ENCODE measurements at places on chromosomes 16 and 17.

DNA sequence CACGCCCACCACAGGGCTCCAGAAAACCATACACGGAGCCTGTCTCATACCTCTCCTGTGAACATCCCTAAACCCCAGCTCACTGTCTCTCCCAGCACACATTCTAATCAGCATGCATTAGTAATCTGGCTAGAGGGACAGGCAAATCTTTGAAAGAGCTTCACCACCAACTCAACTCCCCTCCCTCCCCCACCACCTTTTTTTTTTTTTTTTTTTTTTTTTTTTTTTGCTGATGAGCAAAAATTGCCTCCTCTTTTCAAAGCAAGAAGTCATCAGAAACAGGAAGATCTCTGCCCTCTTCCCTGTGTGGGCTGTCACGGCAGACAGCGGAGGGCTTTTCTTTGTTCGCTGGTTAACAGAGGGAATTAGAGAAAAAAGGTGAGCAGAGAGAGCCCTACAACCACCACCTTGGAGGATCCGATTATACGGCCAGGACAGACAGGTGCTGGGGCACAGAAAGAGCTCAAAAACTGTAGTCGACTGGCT is 19.9 kb downstream of the GAS7 start:
- no peak overlapping the region for H3K27ac ChIP-seq
- no peak overlapping the region for H3K4me3 ChIP-seq
- DNase-seq: no peak
- no peaks in the 10 kb centered on the region for H3K27me3 ChIP-seq

GRCh38 chr17:57471868-57472368 is 215.6 kb downstream of the MSI2 start:
- no peak for DNase-seq
- H3K4me1 ChIP-seq: peaks cover 24% of the 10 kb centered on the region
- no peak overlapping the region for H3K27ac ChIP-seq
- no peaks in the 10 kb centered on the region for H3K36me3 ChIP-seq

DNA sequence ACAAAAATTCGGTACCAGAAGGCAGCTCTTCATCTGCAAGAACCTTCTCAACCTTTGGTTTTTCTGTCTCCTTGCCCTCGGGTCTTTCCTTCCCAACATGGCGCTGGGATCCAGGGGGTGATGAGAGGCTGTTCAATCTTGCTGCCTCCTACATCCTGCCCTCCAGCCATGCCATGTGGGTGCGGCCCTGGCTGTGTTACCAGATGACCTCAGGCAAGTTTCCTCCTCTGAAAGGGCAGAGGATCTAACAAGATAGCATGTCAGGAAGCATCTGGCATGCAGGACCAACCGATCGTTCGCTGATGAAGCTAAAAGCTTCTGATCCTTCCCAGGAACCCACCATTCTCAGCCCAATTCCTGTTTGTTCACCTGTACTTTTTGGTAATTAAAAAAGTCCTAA is 36.8 kb upstream of the BCAR1 start:
- H3K36me3 ChIP-seq: peaks cover 20% of the 10 kb centered on the region
- H3K27ac ChIP-seq: peak overlapping the region; percentile 71
- H3K27me3 ChIP-seq: peaks cover 38% of the 10 kb centered on the region
- no peak for DNase-seq
- peaks cover 12% of the 10 kb centered on the region for H3K4me1 ChIP-seq
- peak overlapping the region; percentile 47 for H3K4me3 ChIP-seq

GRCh38 chr16:81121474-81121990 is 25.3 kb upstream of the GCSH start:
- H3K27me3 ChIP-seq: peaks cover 20% of the 10 kb centered on the region
- H3K36me3 ChIP-seq: peaks cover 2% of the 10 kb centered on the region
- H3K27ac ChIP-seq: no peak overlapping the region
- no peaks in the 10 kb centered on the region for H3K4me1 ChIP-seq
- no peak for DNase-seq

- peak; percentile 46 for DNase-seq
- no peaks in the 10 kb centered on the region for H3K27me3 ChIP-seq
- H3K4me1 ChIP-seq: peaks cover 27% of the 10 kb centered on the region
- H3K36me3 ChIP-seq: peaks cover 8% of the 10 kb centered on the region
- peak overlapping the region; percentile 98 for H3K27ac ChIP-seq
Observed at GRCh38 chr16:4624827-4625559, 367 bp downstream of the MGRN1 start.

- no peak for DNase-seq
- peaks cover 16% of the 10 kb centered on the region for H3K27me3 ChIP-seq
- H3K4me3 ChIP-seq: no peak overlapping the region
- H3K27ac ChIP-seq: no peak overlapping the region
- no peaks in the 10 kb centered on the region for H3K4me1 ChIP-seq
Observed at GRCh38 chr16:86322283-86322682, 188.0 kb upstream of the FOXF1 start.

GRCh38 chr17:75096082-75096625 is 8.4 kb downstream of the SLC16A5 start:
- H3K27me3 ChIP-seq: no peaks in the 10 kb centered on the region
- no peak overlapping the region for H3K27ac ChIP-seq
- no peak for DNase-seq
- peaks cover 2% of the 10 kb centered on the region for H3K36me3 ChIP-seq
- peaks cover 11% of the 10 kb centered on the region for H3K4me1 ChIP-seq

- H3K36me3 ChIP-seq: no peaks in the 10 kb centered on the region
- DNase-seq: no peak
- no peaks in the 10 kb centered on the region for H3K27me3 ChIP-seq
- H3K4me1 ChIP-seq: no peaks in the 10 kb centered on the region
- H3K27ac ChIP-seq: peak overlapping the region; percentile 65
Observed at GRCh38 chr16:67672739-67673662, 6.4 kb downstream of the C16orf86 start.

GRCh38 chr16:81321536-81321935 is 6.8 kb downstream of the GAN start:
- H3K4me1 ChIP-seq: peaks cover 30% of the 10 kb centered on the region
- no peak overlapping the region for H3K27ac ChIP-seq
- H3K4me3 ChIP-seq: no peak overlapping the region
- DNase-seq: no peak

GRCh38 chr16:1985466-1986150 is 1.6 kb downstream of the GFER start:
- DNase-seq: no peak
- H3K4me3 ChIP-seq: peak overlapping the region; percentile 72
- H3K27me3 ChIP-seq: peaks cover 28% of the 10 kb centered on the region
- peaks cover 21% of the 10 kb centered on the region for H3K36me3 ChIP-seq
- H3K4me1 ChIP-seq: peaks cover 15% of the 10 kb centered on the region
- H3K27ac ChIP-seq: no peak overlapping the region

DNA sequence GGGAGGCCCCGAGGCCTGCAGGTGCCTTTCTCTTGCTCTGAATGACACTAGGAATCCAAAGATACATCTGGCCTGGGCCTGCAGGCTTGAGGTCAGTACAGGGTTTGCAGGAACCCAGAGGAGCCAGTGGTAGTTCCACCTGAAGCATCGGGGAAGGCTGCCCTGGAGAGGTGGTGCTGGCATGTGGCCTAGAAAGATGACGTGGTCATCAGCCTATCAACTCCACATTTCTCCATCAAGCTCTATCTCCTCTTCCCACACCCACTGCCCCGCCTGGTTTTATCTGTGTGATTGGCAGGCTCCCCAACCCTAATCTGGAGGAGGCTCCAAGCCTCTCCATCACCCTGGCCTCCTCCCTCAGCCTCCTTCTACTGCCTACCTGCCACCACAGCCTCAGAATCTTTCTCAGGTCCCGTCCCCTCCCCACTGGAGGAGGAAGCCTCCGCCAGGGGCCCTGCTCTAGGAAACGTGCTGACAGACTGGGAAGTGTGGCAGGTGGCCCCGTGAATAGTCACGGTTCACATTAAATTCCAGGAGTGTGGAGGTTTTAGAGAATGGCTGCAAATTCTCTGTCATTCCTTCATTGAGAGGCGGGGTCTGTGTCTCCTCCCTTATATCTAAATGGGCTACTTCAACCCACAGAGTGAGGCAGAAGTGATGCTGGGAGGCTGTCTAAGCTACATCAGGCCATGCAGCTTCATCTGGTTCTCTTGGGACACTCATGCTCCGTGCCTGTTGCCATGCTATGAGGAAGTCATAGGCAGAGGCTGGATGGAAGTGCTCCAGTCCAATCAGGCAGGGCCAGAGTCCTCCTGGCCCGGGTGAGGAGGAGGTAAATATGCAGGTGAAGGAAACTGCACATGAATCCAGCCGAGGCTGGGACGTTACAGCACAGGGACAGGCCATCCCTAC is 11.4 kb upstream of the MAP2K3 start:
- H3K27ac ChIP-seq: no peak overlapping the region
- no peak for DNase-seq
- no peak overlapping the region for H3K4me3 ChIP-seq
- H3K4me1 ChIP-seq: peaks cover 23% of the 10 kb centered on the region

DNA sequence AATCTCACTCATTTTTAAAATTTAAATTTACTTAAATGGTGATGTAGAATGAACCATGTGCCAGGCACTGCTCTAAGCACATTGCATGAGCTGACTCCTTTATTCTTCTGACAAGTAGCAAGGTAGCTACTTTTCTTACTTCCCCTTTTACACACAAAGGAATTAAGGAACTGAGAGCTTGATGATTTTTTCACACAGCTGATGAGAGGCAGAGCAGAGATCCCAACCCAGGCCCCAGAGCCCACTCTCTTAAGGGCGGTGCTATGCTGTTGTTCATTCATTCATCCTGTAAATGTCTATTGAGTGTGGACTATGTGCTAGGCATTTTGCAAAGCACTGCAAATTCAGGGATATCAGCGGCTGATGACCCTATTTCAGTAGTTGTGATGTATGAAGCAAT is 17.9 kb downstream of the SEC14L5 start:
- no peak overlapping the region for H3K4me3 ChIP-seq
- H3K36me3 ChIP-seq: peaks cover 3% of the 10 kb centered on the region
- peaks cover 51% of the 10 kb centered on the region for H3K27me3 ChIP-seq
- H3K27ac ChIP-seq: no peak overlapping the region
- no peak for DNase-seq

DNA sequence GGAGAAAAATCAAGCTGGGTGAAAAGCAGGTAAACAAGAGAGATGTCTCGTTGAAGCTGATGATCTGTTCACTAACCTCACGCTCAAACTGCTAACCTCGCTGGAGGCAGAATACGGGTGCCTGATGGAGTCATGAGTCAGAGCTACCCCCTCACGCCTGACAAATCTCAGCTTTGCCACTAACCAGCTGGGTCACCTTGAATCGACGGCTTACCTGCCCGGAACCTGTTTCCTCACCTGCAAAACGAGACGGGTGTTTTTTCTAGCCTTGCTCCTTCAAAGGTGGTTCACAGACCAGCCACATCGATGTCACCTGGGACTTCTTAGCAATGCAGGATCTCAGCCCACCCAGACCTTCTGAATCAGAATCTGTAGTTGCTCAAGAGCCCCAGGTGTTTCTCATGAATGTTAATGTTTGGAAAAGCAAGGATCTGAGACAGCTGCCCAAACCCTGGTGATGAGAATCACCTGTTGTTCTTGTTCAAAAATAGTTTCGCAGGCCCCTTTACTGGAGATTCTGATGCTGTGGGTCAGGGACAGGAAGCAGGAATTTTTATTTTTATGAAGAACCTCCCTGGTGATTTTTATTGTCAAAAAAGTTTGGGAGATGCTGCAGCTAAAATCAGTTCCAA is 56.9 kb downstream of the MARCHF10 start:
- H3K27me3 ChIP-seq: peaks cover 10% of the 10 kb centered on the region
- DNase-seq: no peak
- peaks cover 5% of the 10 kb centered on the region for H3K36me3 ChIP-seq
- no peak overlapping the region for H3K4me3 ChIP-seq

- H3K27me3 ChIP-seq: no peaks in the 10 kb centered on the region
- no peak overlapping the region for H3K4me3 ChIP-seq
Observed at GRCh38 chr17:81459224-81459623, 53.4 kb downstream of the ACTG1 start.

DNA sequence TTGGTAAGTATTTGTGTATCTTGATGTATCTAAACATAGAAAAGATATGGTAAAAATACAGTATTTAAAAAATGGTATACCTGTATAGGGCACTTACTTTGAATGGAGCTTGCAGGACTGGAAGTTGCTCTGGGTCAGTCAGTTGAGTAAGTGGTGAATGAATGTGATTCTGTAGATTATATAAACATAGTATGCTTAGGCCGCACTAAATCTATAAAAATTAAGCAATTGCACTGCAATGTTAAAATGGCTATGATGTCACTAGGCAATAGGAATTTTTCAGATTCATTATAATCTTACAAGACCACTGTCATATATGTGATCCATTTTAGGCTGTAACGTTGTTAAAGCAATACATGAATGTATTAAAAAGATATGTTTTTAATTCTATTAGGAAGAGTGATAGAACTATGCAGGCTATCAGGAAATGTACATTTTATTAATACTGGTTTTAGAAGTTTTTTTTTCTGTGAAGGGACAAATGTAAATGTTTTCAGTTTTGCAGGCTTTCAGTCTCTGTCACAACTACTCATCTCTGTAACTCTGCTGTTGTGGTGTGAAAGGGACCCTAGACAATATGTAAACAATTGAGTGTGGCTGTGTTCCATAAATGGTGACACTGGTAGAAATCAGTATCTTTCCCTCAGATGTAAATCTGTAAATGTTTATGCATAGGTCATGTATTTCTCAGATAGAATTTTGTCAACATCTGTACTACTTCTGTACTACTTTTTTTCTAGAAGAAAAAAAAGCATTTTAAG is 10.5 kb downstream of the CBFB start:
- H3K36me3 ChIP-seq: peaks cover 34% of the 10 kb centered on the region
- no peaks in the 10 kb centered on the region for H3K27me3 ChIP-seq
- no peak overlapping the region for H3K27ac ChIP-seq
- H3K4me1 ChIP-seq: peaks cover 51% of the 10 kb centered on the region

DNA sequence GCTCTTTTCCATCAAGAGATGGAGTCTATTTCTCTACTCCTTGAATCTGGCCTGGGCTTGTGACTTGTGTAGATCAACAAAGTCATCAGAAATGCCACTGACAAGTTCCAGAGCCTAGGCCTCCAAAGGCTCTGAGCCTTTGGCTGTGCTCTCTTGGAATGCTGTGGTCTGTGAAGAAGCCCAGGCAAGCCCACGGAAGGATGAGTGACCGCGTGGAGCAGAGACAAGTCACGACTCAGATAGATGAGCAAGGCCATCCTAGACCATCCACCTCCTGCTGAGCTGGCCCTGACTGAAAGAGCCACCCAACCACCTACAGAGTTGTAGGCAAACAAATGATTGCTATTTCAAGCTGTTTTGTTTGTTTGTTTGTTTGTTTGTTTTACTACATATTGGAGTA is 11.6 kb upstream of the ICAM2 start:
- no peak overlapping the region for H3K4me3 ChIP-seq
- peaks cover 3% of the 10 kb centered on the region for H3K36me3 ChIP-seq
- H3K4me1 ChIP-seq: peaks cover 8% of the 10 kb centered on the region
- H3K27me3 ChIP-seq: no peaks in the 10 kb centered on the region
- DNase-seq: no peak
